Fibroblast of pulmonary artery (primary cell): ENCODE measurements at places on chromosomes 6 and 20.
A peak's percentile ranks its signal among the peaks of the same experiment; 100 is the strongest.

GRCh38 chr20:59040667-59041066 lies 1.9 kb downstream of the PRELID3B start:
- DNase-seq = no peak

GRCh38 chr6:27505209-27506027 lies 32.5 kb upstream of the ZNF184 start:
- DNase-seq = peak; percentile 48

GRCh38 chr6:25821341-25821740 lies 10.5 kb downstream of the SLC17A1 start:
- no peak for DNase-seq

- no peak for DNase-seq
Measured at GRCh38 chr6:48194596-48195295, 83.7 kb upstream of the PTCHD4 start.

DNA sequence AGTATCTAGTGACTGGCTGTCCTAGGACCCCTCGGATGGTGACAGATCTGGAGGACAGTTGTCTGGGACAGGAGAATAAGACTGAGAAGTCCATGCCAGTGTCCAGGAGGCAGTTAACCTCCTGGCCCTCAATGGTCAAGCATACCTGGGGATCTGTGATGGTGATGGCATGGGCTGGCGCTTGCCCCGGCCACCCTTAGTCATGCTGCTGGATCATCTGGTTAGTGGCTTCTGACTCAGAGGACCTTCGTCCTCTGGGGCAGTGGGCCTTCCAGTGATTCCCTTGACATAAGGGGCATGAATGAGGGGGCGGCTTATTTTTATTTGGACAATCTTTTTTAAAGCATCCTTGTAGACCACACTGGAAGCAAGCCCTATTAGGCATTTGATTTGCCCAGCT lies 24.0 kb upstream of the SF3B5 start:
- DNase-seq = no peak

GRCh38 chr20:44491635-44492395 lies 16.1 kb downstream of the TTPAL start:
- DNase-seq = peak; percentile 64

DNA sequence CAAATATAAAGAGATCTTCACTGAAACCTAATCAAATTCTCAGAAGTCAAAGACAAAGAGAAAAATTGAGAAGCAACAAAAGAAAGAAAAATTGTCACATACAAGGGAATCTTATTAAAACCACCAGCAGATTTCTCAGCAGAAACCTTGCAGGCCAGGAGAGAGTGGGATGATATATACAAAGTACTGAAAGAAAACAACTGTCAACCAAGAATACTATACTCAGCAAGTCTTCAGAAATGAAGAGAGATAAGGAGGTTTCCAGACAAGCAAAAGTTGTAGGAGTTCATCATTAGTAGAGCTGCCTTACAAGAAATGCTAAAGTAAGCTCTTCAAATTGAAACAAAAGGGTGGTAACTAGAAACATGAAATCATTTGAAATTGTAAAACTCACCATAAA lies 345.6 kb downstream of the MAFB start:
- DNase-seq = no peak

- no peak for DNase-seq
Measured at GRCh38 chr6:75551367-75551952, 50.2 kb upstream of the SENP6 start.

- DNase-seq = no peak
Measured at GRCh38 chr6:68657374-68658139, 22.5 kb downstream of the ADGRB3 start.

GRCh38 chr6:14875481-14876063 lies 370.3 kb upstream of the JARID2 start:
- DNase-seq = no peak

DNA sequence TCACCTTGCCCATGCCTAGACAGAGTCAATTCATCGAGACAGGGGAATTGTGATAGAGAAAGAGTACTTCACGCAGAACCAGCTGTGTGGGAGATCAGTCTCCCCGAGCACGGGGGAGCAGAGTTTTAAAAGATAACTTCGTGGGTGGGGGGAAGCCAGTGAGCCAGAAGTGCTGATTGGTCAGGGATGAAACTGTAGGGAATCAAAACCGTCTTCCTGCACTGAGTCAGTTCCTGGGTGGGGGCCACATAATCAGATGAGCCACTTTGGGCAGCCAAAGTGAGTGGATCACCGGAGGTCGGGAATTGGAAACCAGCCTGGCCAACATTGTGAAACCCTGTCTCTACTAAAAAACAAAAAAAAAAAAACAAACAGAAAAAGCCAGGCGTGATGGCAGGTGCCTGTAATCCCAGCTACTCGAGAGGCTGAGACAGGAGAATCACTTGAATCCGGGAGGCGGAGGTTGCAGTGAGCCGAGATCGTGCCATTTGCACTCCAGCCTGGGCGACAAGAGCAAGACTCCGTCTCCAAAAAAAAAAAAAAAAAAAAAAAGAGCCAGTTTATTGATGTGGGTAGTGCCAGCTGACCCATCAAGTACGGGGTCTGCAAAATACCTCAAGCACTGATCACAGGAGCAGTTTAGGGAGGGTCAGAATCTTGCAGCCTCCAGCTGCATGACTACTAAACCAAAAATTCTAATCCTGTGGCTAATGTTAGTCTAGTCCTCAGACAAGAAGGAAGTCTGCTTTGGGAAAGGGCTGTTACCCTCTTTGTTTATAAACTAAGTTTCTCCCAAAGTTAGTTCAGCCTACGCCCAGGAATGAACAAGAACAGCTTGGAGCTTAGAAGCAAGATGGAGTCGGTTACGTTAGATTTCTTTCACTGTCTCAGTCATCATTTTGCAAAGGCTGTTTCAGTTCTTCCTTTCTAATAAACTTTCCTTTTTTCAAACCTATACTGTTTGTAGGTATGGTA lies 3.9 kb upstream of the TRIM39 start:
- peak; percentile 59 for DNase-seq

GRCh38 chr20:20864351-20865096 lies 152.1 kb upstream of the RALGAPA2 start:
- no peak for DNase-seq

DNA sequence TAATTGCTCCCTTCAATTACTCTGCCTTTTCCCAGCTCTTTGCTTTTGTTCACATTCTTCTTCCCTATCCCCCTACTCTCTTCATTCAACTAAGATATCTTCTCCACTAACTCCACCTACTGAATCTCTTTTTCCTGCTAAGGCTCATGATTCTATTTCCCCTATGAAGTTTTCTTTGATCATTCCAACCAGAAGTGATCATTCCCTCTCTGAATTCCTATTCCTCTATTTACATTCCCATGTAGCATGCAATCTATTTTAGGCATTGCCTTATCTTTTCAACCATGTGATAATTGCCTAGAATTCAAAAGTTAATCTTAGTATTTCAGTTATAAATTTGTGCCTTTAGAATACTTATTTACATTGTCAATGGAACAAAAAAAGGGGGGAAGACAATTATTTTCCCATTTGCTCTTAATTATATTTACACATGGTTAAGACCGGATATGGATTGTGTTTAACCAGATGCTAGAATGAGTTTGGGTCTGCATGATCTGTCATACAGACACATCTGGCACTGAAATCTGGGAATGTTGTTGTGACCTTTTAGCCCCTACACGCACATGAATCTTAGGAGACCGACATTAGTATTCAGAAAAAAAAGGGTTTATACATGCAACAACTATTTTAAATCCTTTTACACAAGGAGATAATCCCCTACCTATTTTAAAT lies 20.8 kb downstream of the MOXD1 start:
- no peak for DNase-seq

- DNase-seq = no peak
Measured at GRCh38 chr20:60835876-60836275, 416.2 kb upstream of the CDH4 start.

DNA sequence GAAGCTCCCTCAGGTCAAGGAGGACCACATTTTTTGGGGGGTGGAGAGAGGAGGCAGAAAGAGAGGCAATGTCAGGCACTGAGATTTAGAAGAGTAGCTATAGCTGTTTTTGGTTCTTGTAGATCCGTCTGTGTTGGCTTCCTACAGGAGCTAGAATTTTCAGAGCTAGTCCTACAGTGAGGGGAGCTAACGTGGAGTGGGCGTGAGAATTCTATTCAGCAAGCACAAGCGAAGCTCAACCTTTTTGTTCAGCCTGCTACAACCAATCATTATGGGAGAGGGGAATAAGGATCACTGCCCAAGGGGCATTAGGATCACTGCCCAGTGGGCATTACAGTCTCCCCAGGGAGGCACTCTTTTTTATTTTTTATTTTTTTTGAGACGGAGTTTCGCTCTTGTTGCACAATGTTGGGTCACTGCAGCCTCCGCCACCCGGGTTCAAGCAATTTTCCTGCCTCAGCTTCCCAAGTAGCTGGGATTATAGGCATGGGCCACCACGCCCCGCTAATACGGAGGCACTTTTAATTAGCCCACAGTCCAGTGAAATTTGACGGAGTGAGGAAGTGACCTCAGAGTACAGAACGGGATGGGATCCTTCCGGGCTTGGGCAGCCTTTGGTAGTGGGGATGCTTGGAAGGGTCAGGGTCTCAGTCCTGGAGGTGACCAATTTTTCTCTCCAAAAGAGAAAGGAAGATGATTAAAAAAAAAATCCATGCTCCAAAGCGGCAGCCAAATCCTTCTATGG lies 1.1 kb upstream of the PANK2 start:
- DNase-seq = no peak

DNA sequence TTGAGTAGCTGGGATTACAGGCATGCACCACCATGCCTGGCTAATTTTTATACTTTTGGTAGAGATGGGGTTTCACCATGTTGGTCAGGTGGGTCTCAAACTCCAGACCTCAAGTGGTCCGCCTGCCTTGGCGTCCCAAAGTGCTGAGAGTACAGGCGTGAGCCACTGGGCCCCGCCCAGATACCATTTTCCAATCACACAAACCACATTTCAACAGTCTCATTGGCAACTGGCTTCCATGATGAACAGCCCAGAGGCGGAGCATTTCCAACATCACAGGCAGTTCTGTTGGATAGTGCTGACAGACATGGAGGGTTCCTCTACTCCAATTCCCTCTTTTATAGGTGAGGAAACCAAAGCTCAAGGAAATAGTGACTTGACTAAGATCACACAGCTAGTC lies 43.9 kb upstream of the PLCB4 start:
- no peak for DNase-seq

- DNase-seq = no peak
Measured at GRCh38 chr20:59033616-59034165, 1.6 kb upstream of the ATP5F1E start.

DNA sequence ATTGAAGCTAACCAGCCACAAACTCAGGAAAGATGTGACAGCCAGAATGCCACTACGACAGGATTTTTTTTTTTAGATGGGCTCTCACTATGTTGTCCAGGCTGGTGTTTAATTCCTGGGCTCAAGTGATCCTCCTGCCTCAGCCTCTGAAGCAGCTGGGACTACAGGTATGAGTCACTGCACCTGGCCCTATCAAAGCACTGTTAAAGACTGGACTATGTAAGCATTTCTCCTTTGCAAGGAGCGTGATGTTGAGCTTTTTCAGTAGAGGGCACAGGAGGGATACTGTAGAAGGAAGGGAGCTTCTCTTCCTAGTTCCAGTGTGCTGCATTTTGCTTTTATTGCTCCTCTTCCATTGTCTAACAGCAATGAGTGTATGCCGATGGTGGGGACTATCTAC lies 35.8 kb downstream of the ZBTB9 start:
- no peak for DNase-seq

DNA sequence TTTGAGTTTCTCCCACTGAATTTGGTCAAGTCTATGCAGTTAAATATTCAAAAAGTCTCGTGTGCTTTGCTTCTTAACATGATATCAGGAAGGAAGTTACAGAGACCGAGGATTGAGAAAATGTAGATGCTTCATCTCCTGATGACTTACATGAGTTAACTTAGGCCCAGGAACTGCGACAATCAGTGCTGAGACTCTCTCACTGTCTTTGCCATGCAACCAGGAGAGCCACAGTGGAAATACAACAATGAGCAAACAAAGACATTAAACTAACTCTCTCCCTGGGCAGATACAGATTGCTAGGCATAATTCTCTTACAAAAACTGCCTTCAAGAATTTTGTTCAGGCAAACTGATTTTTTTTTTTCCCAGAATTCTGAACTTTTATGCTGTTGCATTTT lies 440.6 kb upstream of the EPHA7 start:
- no peak for DNase-seq

DNA sequence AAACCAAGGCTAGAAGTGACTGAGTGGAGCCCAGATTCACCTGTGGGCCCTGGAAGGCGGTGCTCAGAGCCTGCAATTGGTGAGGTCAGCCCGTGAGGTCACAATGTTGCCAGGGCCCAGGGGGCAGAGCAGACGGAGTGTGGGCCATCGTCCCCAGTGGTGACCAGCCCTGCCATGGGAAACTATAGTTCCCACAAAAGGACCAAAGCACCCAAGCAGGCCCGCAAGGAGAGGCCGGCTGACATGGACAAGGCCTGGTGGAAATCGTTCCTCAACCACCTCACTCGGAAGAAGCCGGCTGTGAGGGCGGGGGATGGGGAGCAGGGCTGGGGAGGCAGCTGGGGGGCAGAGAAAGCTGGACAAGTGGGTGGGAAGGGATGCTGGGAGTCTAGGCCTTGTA lies at the start of gene C20orf144:
Gene C20orf144 (plus strand): TSS at position 156 of the 400 bp plus-strand sequence. CDS start 19 bp downstream, at position 175.
- no peak for DNase-seq

DNA sequence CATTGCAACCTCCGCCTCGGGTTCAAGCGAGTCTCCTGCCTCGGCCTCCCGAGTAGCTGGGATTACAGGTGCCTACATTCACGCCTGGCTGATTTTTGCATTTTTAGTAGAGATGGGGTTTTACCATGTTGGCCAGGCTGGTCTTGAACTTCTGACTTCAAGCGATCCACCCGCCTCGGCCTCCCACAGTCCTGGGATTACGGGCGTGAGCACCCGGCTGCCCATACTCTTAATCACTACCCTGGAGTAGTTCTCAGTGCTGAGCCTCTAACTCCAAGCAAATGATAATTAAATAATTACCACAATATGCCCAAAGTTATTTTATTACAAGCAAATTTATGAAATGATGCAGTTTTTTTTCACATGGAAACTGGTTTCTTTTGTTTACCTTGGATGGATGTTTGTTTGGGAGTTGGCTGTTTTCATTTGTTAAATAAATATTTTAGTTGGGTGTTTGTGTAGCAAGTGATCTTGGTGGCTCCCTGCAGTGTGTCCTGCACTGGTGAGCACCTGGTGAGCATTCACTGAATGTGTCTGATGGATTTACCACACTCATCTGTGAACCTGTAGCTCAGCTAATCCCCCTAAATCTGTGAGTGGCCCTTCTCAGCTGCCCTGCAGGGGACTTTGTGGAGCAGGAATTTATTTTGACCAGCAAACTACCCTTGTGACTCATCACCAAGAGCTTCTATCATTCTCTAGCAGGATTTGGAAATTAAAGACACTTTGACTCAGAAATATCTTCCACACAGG lies 36.9 kb downstream of the UTRN start:
- peak; percentile 27 for DNase-seq

- no peak for DNase-seq
Measured at GRCh38 chr6:22372922-22373321, 76.1 kb upstream of the PRL start.

- peak; percentile 73 for DNase-seq
Measured at GRCh38 chr20:12153628-12154027, 235.9 kb downstream of the BTBD3 start.
